ENCODE measurements at places on chromosomes 16 and 17.
A peak's percentile ranks its signal among the peaks of the same experiment; 100 is the strongest.

DNA sequence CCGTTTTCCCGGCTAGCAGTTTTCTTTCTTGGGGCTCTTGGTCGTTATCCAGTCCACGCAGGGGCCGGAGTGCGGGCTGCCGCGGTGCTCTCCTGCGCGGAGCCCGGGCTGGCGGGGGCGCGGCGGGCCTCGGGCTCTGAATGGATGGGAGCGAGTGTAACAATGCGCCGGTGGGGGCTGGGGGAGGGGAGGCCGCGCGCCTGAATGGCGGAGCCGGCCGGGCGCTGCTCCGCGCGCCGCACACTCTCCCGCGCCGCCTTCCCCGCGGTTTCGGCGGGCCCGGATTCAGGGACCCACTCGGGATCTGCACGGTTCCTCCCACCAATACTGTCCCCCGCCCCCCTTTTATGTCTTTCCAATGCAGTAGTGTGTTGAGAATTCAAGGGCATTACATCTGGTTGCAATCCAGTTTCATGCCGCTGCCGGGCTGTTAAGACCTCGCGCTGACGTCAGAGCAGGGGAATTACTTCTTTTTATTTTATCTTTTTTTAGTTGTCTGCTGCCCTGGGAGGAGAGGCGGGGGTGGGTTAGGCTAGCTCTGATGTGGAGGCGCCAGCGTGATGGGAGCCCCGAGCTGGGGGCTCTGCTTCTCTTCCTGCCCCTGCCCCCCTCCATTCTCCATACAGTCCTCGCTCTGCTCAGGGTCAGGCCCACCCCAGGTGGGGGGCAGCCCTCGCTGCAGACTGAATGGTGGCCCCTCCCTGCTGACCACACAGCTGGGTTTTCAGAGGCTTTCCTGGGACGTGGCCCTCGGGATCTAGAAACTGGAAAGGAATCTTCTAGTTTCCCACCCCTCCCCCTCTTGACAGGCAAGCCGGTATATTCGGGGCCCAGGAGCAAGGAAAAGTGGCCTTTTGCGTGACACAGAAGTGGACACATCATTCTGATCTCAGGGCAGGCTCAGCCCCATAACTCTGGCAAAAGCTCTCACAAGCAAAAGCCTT, 1.8 kb downstream of the RAI1 start:
- peak; percentile 61 for DNase-seq

- no peak for DNase-seq
Observed at GRCh38 chr16:10228779-10229178, 46.6 kb upstream of the GRIN2A start.

GRCh38 chr16:57962756-57963155, 8.2 kb downstream of the CNGB1 start:
- no peak for DNase-seq

DNA sequence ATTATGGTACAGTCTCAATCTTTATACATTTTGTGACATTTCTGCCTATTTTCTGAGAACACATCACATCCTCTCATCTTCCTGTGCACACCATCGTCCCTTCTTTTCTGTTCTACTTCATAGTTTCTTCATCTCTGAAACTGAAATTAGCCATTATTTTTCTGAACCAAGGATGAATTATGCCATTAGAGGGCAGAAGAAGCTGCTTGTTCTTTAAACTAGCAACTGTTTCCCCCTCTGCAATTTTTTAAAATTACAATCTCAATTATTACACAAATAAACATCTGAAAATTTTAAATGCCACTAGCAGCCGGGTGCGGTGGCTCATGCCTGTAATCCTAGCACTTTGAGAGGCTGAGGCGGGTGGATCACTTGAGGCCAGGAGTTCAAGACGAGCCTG, 41.3 kb downstream of the RBBP6 start:
- no peak for DNase-seq

DNA sequence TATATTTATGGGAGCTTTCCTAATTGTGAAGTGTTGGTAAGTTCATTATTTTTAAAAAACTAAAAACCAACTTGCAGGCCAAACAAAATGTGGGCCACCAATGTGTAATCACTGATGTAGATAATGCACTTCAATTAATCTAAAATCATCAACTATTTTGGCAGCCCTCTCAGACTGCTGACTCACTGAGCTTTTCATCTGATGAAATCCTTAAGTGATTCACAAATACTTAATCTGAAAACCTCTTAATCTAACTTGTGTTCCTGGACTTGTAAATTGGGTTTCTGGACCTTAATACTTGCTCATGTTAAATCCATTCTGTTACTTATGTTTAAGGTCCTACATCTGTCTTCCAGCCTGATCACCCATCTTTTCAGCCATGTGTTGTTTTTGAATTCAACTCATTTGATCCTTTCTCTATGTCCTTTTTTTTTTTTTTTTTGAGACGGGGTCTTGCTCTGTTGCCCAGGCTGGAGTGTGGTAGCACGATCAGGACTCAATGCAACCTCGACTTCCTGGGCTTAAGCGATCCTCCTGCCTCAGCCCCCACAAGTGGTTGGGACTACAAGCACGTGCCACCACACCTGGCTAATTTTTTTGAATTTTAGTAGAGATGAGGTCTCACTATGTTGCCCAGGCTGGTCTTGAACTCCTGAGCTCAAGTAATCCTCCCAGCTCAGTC, 39.0 kb downstream of the PRKCB start:
- no peak for DNase-seq

GRCh38 chr17:35821308-35821707, 12.0 kb downstream of the TAF15 start:
- DNase-seq: no peak

DNA sequence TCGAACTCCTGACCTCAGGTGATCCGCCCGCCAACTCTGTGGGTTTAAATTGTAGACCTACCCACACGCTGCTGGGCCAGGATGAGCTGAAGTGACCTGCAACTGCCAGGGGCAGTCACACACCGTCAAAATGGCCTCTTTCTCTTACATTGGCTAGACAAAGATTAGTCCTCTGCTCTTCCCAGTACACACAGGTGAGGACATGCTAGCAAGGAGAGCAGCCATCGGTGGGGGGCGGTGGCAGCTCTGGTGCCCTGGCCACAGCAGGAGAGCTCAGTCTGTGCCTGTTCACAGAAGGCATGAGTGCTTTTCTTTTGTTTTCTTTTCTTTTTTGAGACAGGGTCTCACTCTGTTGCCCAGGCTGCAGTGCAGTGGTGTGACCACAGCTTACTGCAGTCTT, 29.7 kb downstream of the WIPI1 start:
- DNase-seq: no peak

DNA sequence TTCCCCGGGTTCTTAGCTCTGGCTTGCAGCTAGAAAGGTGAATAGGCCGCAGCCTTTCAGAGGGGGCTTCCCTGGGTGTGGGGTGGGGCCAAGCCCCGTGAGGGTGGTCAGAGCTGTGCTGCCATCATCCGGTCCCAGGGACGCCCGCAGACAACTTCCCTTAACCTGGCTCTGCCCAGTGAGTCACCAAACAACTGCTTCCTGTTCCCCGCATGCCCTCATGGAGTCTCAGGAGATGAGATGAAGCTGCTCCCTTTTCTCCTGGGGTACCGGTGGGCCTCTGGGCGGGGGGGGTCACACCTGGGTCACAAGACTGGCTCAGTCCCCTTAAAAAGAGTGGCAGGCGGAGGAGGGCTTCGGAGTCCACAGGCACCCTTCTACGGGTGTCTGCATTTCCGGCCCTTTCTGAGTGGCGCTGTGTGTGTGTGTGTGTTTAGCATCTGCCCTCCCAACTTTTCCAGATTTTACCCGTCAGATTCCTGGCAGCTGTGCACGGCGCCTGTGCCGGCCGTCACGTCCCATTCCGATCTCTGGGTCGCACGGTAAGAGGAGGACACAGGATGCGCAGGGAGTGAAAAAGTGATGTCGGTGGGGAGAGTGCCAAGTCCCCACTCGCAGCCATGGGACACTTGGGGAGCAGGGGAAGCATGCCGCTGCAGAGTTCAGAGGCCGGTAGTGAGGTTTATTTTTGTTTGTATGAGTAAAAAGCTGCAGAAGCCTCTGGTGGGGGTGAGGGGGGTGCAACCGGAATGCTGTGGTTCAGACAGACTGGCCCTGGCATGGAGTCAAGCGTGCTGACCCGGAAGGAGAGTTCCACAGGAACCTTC, 16.8 kb downstream of the HIC1 start:
- no peak for DNase-seq

DNA sequence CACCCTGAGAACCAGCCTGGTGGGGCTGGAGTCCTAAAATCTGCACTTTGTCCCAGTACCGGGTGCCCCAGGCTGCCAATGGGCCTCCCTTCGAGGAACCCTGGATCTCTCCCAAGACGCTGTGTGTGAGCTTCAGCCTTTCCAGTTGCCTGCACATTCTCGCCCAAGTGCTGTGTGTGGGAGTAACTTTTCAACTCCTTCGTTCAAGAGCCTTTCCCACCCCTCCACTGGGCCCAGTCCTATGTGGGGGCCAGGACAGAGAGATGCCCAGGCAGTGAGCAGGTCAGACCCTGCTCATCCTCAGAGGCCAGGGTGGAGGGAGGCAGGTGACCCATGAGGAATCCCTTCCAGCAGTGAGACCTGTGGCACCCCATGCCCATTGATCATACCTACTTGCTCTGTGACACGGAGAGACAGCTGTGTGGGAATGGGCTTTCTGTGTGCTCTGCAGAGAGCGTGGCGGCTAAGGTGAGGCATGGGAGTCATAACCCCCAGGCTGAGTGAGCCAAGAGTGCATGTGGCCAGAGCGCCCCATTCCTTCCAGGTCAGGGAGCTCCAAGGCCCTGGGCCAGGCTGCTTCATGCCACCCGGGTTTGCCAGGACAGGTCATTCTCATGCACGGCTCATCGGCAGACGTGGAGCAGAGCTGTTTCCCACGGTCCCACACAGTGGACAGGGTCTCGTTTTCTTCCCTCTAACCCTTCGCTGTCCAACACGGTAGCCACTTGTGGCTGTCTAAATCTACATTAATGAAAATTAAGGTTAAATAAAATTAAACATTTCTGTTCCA, 154.4 kb downstream of the CLEC16A start:
- no peak for DNase-seq

GRCh38 chr16:72482695-72483094, 310.7 kb upstream of the PMFBP1 start:
- no peak for DNase-seq

- DNase-seq: no peak
Observed at GRCh38 chr16:2835638-2836493, 5.8 kb downstream of the ZG16B start.

DNA sequence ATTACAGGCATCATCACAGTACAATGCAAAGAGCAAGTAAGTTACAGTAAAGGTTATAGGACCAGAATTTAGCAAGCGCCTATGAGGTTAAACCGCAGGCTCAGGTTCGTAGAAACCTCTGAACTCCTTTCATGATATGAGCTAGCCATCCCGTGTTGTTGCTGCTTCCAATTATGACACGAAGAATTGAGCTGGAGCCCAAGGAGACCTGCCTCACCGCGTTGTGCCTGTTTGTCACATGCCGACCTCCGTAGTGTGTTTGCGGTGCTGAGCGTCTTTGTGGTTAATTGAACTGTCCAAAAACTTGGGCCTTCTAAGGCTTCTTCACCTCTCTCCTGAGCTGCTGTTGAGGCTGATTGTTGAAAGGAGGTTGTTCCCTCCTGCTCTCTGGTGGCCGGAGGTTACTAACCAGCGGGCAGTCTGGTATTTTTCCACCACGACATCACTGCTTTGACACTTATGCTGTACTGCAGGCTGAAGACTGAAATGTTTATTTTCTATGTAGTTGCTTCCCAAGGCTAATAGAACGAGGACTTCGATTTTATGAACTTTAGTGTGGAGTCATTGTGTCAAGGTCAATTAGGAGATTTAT, 67.5 kb downstream of the SEC14L1 start:
- no peak for DNase-seq

GRCh38 chr16:31129568-31130335, 5.8 kb downstream of the PRSS8 start:
- DNase-seq: no peak

DNA sequence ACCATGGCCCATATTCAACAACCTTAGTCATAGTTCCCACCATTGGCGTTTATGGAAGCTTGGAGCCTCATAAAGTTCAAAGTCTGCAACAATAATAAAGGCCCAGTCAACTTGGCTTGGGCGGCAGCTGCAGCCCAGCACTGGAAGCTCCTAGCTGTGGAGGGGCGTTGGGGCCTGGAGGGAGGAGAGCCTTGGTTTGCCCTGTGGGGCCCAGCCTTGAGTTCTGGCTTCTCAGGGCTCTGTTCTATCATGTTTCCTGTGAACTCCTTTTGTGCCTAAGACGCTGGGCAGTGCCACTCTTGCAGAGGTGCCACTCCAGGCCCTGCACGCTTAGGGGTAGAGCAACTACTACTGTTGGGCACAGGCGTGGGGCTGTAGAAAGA, 927 bp upstream of the ENGASE start:
- no peak for DNase-seq

GRCh38 chr16:83983491-83983890, 15.4 kb downstream of the NECAB2 start:
- DNase-seq: no peak

- DNase-seq: no peak
Observed at GRCh38 chr16:46427340-46428107, 193.7 kb downstream of the SHCBP1 start.

DNA sequence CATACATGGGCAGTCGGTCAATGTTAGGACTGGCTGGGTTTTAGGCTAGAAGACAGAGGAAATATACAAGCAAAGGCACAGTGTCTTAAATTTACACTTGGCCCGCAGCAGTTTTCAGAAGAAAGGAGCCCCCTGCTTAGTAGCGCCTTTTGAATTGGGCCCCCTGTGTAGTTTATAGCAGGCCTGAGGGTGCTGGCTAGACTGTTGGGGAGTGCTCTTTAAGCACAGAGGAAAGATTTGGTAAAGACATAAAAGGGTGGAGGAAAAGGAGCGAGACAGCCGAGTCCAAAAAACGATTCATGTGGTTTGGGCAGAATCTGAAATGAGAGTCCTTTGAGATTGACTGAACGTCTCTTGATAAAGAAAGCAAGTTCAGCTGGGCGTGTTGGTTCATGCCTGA, 10.6 kb downstream of the RMI2 start:
- no peak for DNase-seq

DNA sequence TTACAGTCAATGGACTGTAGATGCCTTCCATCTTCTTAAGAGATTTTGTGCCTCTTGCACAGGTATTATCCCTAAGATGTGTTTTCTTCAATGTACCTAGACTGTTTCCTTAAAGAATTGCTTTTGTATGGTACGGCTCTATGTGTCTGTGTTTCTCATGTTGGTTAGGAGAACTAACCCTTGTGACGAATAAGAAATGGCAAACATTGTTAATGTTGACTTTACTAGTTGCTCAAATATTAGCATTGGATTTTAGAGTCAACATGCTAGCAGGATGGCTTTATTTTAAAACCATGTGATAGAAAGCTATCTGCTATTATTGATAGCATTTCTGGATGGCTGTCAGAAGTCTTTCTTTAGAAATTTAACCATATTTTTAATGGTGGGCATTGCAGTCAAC, 34.5 kb downstream of the WWOX start:
- DNase-seq: no peak

DNA sequence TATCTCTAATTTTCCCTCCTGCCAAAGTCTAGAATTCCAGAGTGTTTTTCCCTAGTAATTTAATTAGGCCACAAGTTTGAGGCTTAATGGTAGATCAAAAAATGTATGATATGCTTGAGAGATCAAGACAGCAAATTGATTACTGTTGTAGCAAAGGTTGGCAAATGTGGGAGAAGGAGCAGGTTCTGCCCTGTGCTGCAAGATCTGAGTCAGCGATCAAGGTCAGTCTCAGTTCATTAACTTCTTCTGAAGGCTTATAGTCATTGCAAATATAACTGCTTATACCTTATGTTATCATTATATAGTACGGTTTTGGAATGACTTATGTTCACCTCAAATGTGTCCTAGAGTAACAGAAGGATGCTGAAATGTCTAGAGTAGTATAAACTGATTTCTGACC, 231.1 kb upstream of the TBX2 start:
- no peak for DNase-seq
